ENCODE measurements at places on chromosomes 1 and 21. TPM values are rescaled to one million over a fixed set of nuclear protein-coding genes. Genes with fewer than 3 reads are reported as not detected.

- peak; percentile 6 for DNase-seq
Measured at GRCh38 chr1:53324728-53325297, 3.1 kb downstream of the LRP8 start.

DNA sequence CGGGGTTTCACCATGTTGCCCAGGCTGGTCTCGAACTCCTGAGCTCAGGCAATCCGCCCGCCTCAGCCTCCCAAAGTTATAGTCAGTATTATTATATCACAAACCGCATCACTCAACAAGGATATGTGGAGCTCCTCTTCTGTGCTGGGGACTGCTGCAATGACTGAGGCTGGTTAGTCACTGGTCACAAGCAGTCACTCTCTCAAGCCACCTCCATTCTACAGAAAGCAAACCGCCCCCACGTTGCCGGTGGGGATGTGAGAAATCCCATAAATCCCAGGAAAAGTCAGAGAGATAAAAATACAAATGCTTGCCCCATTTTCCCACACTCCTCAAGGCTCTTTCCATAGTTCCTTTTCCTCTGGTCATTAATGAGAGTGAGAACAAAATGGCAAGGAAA is 155.7 kb downstream of the ADSS2 start:
- no peak for DNase-seq

DNA sequence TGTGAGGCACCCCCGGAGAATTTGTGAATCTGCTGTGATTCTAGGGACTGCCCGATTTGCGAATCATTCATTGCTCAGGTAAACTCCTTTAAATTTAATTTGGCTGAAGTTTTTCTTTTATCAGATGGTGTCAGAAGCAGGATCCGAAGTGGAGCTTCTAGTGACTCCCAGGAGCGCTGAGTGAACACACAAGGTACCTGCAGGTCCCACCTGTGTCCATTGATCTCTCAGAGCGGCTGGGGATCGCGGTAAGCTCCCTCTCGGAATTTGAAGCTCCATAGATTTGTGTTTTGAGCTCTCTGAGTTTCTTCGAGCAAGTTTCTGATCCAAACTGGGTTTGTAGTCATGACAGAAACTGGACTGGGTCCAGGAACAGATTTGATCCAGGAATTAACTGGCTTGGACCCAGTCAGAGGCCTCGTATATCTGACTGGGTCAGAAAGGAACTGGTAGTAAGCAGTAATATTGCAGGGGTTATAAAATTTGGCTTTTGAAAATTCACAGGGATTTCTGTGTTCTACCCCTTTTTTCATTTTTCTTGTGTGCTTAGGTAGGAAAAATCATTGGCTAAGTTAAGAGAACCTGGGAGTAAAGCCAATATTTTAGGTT is 56.2 kb upstream of the EDEM3 start:
- no peak for DNase-seq

ZYG11A gene
- 0.59 TPM for total RNA-seq

ADAM30 gene
- total RNA-seq, result not detected

DNA sequence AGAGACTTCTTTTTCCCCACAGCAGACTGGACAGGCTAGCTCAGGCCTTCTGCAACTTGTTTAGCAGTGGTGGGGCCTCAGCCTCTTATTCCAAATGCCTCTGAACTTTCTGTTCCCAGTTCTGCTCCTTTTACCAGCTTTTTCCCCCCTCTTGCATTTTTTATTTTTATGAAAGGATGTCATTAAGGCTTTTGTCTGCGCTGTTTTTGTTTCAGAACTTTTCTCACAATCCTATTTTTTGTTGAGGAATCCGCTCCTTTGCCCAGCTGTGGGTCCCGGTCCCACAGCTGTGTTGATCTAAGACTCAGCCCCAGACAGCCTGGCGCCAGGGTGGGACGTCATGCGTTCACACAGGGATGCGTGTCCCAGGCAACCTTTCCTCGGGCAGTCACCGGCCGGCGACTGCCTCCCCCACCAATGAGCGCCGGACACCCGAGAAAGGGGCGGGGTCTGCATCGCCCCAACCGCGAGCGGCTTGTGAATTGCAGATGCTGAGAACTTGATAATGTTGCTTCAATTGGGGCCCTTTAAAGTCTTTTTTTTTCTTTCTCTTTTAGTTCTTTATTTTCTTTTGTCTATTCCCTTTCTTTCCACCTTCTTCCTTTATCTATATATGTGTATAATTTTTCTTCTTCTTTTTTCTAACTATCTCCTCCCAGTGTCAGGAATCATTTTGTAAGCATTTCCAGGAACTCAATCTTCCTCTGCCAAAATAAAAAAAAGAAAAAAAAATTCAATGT is 3.0 kb upstream of the ID3 start:
- DNase-seq, result peak; percentile 85

GRCh38 chr1:172344444-172344843 is 76.0 kb upstream of the C1orf105 start:
- no peak for DNase-seq

DNA sequence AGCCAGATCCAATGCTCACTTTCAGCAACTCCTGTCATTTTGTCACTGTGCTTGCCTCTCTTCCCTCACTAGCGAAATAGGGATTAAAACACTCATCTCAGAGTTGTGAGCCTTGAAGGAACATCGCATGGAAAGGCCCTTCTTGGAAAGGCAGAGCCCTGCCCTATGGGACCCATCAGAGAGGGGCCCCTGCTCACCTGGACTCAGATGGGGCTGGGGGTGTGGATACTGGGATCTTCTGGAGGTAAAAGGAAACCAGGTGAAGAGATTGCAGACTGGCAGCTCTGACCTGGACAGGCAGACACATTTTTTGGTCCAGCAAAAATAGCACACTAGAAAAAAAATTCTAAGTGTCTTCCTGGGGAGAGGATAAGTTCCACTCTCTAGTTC is 54.2 kb upstream of the EPS8L3 start:
- DNase-seq, result no peak
